Stromal cell of bone marrow (primary cell): ENCODE measurements at places on chromosomes 3 and 15.
A peak's percentile ranks its signal among the peaks of the same experiment; 100 is the strongest.

- no peak for DNase-seq
Observed at GRCh38 chr3:182083112-182083511, 371.4 kb downstream of the SOX2 start.

GRCh38 chr3:51304230-51304629 is 80.9 kb upstream of the MANF start:
- no peak for DNase-seq

DNA sequence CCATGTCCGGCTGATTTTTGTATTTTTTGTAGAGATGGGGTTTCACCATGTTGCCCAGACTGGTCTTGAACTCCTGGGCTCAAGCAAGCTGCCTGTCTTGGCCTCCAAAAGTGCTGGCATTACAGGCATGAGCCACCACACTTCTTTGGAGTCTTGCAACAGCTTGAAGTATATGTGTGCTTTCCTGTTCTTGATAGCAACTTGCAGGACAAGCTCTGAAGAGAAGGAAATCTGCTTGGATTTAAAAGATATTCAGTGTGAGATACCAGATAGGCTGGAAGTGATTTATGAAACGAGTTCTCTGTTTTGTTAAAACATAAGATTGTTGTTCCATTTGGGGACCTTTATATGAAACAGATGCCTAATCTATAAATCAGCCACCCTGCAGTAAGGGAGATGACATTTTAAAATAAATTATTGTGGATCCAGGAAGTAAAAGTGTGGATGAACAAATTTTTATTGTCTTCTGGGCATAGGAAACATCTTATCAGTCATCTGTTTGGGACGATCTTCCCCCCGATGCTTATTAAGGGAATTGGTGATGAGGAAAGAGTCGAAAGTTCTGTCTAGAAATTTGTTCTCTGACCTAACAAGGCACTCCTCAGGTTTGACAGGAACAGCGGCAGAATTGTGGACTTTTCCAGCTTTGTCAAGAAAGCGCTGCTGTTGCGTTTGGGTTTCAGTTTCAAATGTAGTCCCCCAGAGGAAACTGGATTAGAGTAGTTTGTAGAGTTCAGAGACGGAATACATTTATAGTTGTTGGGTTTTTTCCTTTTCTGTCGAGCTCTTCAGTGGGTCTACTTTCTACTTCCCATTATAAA is 53.7 kb upstream of the MAGI1 start:
- DNase-seq = peak; percentile 20

GRCh38 chr15:95868970-95869369 is 461.5 kb upstream of the NR2F2 start:
- no peak for DNase-seq
